ENCODE measurements at places on chromosomes 1 and 21.

DNA sequence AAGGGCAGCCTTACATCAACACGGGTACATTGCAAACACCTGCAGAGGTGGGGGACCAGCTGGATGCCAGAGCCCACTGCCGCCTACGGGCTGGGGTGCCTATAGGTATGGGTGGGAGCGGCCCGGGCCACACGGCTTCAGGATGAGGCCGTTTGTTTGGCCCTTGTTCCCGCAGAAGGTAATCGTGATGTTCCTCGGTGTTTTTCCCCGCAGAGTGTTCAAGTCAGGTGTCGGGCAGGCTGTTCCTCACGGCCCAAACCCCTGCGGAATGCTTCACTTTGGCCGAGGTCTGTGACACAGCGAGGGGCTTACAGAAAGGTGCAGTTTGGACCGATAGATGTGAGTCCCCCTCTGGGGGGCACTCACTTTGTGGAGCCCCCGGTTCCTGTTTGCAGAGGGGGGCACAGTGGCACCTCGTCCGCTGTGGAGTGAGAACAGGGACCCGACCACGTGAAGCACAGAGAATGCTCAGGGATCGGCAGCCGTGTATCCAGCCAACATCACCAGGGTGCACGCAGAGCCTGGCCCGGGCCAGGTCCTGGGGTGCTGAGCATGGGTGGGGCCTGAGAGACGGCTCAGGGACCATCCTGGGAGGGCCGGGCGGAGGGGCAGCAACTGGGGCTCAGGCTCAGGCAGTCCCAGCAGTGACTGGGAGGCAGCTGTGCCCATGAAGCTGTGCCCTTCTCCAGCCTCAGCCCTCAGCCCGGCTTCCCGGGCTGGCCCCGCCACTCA is 453 bp upstream of the TTLL10 start:
- DNase-seq, result no peak

- DNase-seq, result no peak
Observed at GRCh38 chr1:89681045-89681729, 48.3 kb downstream of the LRRC8C start.

DNA sequence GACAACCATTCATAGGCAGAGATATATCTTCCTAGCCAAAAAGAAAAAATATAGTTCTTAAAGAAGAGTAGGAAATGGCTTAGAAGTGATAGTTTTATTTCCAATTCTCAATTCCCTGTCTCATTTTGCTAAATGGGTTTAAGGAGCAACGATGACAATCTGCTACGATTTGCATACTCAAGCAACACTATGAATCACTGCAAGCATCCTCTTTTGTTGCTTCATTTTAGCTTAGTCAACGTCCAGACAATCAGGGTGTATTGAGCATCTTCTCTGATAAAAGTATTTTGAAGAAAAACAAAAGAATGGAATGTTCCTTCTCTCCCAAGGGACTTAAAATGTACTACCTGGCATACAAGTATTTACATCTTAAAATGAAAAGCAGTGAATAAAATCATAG is 80.6 kb downstream of the RGS7 start:
- no peak for DNase-seq

DNA sequence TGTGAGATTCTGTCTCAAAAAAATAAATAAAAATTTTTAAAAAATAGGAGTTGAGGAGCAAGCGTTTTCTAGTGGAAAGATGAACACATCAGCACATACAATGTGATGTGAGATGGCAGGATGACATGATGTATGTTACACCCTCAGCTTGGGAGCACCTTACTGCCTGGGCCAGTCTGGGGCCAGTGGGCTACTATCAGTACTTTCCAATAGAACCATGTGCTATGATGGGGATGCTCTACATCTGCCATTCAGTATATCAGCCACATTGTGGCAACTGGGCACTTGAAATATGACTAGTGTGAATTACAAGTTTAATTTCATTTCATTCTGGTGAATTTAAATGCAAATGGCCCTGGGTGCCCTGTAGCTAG is 156.0 kb downstream of the PGBD5 start:
- DNase-seq, result no peak

DNA sequence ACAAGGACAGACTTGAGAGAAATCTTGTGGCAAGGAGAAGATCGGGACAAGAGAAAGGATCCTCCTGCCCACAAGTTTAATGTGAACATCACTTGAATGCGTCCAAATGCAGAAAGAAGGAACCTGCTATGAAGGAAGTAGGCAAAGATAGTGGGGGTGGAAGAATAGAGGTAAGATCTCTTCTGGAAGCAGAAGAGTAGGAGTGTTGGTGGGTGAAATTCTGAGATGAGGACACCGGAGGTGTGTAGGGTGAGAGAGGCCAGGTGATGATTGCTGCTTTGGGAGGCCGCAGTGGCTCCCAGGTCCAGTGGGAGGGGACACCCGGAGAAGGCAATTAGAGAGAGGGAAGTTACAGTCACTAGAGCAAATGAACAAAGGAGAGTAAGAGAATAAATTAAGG is 6.8 kb downstream of the RYR2 start:
- no peak for DNase-seq

GRCh38 chr1:169184812-169185211 is 78.3 kb downstream of the ATP1B1 start:
- DNase-seq, result no peak

- no peak for DNase-seq
Observed at GRCh38 chr1:64328193-64328592, 124.8 kb downstream of the UBE2U start.

DNA sequence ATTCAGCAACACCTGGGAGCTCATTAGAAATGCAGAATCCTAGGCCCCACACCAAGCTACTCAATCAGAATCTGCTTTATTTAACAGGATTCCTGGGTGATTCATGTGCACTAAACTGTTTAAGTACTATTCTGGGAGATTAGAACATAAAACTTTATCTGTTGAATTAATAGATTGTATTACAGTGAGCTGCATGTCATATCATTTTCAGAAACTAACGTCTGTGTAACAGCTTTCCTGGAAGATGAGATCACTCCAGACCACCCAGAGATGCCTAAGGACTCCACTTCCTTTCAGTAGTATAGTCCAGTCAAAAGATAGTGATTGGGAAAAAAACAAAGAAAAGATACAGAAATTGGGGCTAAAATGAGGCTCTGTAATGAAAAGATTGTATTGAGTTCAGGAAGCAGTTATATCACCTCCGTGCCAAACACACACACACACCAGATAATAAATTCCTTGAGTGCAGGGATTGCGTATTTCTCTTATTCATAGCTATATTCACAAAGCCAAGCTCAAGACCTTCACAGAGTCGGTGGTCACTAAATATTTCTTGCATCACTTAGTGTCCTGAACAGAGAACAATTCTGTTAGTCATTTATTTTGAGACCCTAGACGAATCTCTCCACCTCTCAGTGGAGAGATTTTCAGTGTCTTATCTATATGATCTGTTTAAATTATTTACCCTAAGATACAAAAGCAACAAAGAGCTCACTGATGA is 178.2 kb downstream of the DSCAM start:
- no peak for DNase-seq

DNA sequence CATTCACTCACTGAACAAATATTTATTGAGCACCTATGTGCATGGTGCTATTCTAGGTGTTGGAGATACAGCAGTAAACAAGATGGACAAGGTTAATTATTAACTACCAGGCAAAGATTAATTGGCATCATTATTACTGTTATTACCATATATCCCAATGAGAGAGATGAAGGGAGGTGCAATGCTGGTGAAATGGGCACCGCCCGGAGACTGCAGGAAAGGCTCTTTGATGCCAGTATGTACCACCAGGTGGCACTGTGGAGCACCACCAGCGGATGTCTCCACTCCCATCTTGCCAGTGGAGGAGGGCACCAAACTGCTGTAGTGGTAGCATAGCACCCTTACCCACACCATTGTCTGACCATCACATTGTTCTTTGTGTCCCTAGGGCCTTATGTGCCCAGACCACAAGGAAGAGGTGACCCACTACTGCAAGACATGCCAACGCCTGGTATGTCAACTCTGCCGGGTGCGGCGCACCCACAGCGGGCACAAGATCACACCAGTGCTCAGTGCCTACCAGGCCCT is 3.0 kb downstream of the TRIM46 start:
- DNase-seq, result peak; percentile 21

- DNase-seq, result no peak
Observed at GRCh38 chr1:37983546-37983945, 6.3 kb downstream of the SF3A3 start.

- DNase-seq, result no peak
Observed at GRCh38 chr1:5915587-5916571, 76.3 kb downstream of the NPHP4 start.

- DNase-seq, result no peak
Observed at GRCh38 chr1:47776667-47777131, 220.5 kb downstream of the TRABD2B start.

DNA sequence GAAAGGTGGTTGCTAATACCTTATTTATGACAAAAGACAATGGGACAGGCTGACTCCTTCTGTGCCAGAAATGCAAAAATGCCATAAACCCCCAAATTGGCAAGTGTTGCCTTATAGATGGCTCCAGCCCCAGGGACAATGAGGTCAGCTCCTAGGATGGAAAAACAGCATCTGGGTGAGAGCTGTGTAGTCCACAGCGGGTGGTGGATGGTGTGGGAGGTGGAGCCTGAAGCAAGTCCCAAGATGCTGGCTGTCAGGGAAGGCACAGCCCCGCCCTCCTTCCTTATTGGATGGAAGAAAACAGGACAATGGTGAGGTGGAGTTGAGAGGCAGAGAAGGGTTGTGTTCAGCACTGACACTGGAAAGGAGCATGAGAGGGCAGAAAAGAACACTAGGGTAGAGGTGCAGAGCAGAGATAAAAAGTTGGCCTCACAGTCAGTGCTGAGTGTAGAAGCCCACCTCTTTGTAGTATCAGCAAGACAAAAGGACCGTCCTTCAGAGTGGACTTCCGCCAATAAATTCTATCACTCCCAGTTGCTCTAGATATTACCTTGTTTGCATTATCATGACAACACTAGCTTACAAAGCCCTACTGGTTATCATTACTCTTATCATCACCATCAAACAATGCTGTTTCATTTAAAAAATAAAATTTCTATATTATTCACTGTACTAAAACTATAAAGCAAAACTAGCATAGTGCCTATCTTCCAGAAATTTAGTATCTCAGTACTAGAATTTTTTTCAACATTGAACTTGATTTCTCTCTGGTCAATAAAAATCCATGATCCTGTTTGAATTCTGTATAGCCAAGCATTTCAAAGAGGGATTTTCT is 3.7 kb upstream of the SDE2 start:
- DNase-seq, result peak; percentile 38

- DNase-seq, result no peak
Observed at GRCh38 chr1:176791906-176792305, 328.9 kb downstream of the PAPPA2 start.

DNA sequence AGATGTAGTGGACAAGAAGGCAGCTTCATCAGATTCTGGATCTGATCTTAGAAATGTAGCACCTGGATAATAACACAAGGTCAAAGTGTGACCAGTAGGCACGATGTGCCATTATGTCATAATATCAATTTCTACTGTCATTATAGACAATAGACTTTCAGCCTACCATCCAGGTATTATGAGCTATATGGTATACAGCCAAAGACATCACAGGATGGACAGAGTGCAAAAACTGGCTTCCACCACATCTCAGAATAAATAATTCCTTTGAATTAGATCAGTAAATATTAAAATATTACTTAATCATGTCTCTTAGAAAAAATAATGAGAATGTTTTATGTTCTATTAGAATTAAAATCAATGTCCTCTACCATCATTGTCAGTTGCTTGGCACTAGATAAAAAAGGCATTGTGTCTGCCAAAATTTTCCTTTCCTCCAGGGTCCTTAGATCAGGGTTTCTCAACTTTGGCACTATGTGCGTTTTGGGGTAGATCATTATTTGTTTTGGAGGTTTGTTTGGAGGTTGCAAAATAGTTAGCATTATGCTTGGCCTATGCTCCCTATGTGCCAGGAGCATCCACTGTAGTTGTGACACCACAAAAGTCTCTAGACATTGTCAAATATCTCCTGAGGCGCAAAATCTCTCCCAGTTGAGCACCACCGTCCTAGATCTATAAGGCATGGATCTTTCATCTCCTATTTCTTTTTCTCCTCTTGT is 86.7 kb upstream of the NRIP1 start:
- DNase-seq, result no peak

DNA sequence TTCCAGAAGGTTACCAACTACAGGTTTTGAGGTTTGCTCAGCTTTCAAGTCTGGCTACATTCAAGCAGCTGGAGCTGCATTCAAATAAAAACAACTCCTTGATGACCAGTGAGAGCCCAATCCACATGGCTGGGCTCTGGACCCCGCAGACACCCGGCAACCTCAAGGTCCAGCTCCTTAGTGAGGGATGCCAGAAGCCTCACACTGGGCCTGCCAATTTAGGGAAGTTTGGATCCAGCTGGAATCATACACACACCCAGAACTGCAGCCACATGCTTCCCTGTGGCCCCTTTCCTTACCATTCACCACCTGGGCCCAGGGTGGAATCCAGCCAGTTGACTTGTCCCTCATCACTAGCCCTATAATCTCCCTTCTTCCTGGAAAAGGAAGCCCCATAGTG is 123.7 kb downstream of the UBE2U start:
- DNase-seq, result no peak

DNA sequence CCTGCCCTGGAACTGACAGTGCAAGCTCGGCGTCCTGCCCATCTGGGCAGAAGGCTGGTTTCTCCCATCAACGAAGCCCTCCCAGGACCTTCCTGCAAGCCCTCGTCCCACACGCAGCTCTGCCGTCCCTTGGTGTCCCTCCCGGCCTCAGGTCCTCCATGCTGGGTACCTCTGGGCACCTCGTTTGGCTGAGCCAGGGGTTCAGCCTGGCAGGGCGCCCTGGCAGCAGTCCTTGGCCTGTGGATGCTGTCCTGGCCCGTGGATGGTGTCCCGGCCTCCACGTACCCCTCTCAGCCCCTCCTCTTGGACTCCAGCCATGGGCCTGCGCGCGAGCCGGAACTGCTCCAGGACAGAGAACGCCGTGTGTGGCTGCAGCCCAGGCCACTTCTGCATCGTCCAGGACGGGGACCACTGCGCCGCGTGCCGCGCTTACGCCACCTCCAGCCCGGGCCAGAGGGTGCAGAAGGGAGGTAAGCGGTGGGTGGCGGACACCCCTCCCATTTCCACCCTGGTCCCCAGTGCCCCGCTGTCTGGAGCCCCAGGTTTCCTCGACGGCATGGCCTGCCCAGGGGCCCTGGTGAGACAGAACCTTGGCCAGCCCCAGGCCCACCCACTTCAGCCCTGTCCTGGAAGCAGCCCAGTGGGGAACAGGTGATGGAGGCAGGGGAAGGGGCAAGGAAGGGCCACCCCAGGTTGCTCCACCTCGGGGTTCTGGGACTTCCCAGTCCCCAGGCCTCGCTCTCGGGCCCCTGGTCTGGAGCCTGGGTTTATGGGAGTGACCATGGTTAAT is 3.5 kb downstream of the TNFRSF14 start:
- no peak for DNase-seq

DNA sequence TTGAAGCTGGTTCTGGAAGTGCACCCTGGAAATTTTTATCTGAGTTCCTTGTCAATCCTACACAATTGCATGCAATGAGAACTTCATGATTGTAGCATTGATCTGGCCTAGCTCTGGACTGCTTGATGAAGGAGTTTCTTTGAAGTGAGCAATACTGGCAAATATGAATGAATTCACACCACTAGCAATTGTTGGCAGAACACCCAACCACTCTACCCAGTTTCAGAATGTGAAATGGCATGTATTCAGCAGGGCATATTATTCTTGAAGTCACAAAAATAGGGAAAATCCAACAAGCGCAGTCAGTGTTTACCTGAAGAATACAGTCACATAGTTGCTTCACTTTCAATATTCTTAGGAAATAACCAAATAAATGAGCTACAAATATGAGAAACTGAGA is 57.3 kb downstream of the RGS5 start:
- DNase-seq, result no peak

GRCh38 chr1:54949053-54949452 is 31.4 kb upstream of the TMEM61 start:
- no peak for DNase-seq

- no peak for DNase-seq
Observed at GRCh38 chr1:99850459-99851291, 514 bp downstream of the AGL start.
